Progenitor cell of endocrine pancreas (in vitro differentiated cells): ENCODE measurements at places on chromosomes 6 and 20. TPM values are rescaled to one million over a fixed set of nuclear protein-coding genes. Genes with fewer than 3 reads are reported as not detected.

- no peak for DNase-seq
Measured at GRCh38 chr20:33183312-33183711, 15.4 kb downstream of the BPIFA2 start.

GRCh38 chr6:107704347-107705013 lies 119.6 kb downstream of the SCML4 start:
- DNase-seq, result no peak

DNA sequence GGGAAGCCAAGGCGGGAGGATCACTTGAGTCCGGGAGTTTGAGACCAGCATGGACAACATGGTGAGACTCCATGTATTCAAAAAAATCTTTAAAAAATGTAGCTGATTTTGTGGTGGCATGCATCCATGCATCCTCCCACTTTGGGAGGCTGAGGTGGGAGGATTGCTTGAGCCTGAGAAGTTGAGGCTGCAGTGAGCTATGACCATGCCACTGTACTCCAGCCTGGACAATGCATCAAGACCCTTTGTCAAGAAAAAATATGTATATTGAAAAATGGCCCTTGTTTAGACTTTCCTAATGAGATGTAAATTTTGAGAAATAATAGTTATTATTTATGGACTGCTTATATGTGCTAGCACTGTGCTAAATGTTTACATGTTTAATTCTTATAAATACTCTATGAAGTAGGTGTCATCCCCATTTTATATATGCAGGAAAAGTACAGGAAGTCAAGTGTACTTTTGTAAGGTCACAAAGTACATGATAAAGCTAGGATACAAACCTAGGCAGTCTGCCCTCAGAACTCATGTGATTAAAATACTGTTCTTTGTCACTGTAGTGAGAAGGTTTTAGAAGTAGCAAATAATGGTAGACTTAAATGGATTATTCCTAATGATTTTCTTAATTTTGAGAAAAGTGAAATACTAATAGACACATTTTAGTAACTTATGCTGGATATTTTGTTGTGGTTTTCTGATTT lies 58.8 kb downstream of the ITCH start:
- DNase-seq, result no peak

GRCh38 chr20:34163307-34163706 lies 51.3 kb upstream of the EIF2S2 start:
- no peak for DNase-seq

DNA sequence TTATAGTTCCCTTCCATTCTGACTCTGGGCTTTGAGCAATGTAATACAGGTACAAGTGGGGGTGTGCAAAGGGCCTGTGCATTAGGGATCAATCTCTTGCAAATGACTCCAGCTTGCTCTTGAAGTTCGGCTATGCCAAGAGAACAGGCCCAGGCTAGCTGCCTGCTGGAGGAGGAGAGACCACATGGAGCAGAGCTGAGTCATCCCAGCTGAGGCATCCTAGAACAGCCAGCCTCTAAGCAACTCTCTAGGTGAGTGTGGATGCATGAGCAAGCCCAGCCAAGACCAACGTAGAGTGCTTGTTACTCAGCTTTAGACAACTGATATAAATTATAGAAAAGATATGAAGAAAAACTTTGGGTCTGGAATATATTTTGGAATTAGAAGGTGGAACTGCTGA lies 47.6 kb upstream of the RBM24 start:
- no peak for DNase-seq

GRCh38 chr6:157270916-157271315 lies 52.4 kb downstream of the TMEM242 start:
- no peak for DNase-seq

GRCh38 chr6:119323931-119324330 lies 25.6 kb downstream of the MAN1A1 start:
- no peak for DNase-seq

- DNase-seq, result no peak
Measured at GRCh38 chr6:65091561-65091960, 615.5 kb downstream of the EYS start.

DNA sequence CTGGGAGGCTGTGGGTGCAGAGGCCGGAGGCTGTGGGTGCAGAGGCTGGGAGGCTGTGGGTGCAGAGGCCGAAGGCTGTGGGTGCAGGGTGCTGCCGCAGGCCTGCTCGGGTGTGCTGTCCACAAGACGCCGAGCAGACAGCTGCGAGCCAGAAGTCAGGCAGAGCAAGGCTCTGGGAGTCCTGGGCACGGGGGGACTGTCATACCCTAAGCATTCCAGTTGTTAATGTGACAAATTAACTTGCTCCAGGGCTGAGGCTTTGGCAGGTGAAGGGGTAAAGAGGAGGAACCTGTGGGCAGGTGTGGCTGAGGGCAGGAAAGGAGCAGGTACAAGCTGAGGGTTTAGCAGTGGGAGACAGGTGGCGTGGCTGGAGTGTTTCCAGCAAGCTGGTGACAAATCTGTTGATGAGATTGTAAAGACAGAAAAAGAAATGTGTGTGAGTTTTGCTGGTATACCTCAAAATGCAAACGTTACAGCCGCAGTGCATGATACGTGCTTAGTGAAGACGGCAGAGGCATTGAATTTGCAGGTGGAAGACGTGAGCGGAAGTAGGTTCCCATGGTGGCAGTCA lies 14.2 kb upstream of the ADRM1 start:
- no peak for DNase-seq

- no peak for DNase-seq
Measured at GRCh38 chr6:156262014-156262413, 515.2 kb upstream of the ARID1B start.

DNA sequence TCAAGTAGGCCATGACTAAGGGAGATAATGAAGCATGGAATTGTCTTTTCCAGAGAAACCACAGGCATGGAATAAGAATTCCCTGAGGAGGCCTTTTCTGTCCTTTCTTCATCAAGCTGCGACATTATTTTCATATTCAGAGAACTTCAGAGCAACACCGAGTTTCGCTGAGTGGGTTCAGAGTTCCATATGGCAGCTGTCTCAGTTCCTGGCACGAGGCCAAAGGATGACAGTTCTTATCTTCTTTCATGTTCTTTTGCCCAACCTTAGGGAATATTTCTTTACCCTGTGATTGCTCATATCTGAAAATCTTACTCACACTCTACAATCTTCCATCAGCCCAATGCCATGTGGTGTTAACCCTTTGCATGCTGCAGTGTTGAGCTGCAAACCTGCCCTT lies 135.3 kb upstream of the BMP2 start:
- no peak for DNase-seq

DNA sequence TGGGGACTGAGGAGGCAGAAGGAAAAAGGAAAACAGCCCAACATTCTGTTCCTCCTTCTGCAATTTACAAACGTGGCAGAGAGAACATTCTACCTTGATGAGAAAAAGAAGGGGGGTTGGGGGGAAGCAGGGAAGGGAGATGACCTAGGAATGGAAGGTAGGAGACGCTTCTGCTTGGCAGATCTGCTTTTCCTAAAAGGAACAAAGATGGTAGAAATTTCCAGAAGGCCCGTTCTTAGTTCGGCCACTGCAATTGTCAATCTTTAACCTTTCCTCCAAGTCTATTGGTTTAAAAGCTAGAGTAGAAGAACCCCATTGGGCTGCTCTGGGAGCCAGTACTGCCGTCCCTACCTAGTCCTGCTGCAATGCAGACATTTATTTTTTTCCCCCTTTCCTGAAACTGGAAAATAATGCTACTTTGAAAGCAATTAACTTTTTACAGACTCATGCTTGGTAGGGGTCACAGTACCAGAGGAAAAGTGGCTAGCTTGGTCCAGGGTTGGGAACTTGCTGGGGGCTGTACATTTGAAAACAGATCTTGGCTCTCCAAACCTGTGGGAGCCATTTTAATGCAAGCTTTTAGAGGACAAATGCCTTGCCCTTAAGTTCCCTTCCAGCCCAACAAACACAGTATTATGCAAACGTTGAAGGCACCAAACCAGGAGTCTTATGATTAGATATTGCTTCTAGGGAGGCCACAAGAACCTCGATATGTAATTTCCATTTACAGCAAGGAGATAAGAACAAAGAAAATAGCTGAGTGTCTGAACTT lies 2.6 kb downstream of the ZMYND8 start:
- DNase-seq, result no peak

DNA sequence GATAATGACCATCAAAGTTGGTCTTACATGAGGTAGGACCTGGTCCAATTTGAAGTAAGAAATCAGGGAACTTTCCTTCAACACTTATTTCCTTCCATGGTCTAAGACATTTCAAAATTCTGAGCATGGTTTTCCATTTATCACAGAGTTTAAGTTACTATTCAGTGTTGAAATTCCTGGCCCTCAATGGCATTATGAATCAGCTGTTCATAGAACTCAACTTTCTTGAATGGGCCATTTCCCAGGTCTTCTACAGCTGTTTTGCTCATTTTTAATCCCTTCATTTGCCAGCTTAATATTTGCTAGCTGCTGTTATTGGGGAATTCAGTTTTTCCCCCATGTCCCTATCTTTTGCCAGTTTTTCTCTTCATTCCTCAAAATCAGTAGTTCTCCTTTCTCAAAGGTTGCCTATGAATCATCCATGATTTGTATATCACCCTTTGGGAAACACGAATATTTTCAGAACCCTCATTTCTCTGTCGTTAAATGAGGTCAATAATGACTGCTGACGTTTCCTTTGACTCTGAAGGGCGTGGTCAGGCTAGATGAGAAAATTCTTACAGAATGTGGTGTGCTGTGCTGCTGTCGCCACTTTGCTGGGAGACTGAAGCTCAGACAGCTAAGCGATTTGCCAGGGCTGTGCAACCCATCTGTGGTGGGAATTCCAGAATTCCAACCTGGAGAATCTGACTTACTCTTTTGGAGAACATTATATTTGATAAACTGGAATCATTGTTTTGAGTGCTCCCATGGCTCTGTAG lies 216.5 kb upstream of the FLRT3 start:
- DNase-seq, result no peak

DNA sequence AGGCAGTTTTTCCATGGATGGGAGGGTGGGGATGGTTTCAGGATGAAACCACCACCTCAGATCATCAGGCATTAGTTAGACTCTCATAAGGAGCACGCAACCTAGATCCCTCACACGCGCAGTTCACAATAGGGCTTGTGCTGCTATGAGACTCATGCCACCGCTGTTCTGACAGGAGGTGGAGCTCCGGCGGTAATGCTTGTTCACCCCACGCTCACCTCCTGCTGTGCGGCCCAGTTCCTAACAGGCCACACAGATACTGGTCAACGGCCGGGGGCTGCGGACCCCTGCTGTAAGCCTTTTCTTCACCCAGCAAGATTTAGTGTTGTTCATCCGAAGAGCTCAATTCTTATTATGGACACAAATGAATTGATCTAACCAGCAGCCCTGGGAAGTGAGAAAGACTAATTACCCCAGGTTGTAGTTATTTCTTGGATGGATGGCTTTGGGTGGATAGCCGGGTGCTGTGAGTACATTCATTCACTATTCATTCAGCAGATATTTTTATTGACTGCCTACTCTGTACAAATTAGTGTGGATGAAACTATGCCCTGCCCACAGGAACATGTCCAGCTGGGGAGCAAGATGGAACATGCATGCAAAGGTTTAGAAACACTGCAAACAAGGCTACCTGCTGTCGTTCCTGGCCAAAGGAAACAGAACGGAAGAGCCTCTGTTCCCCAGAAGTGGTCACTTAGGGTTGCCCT lies 57.2 kb downstream of the RIOK1 start:
- no peak for DNase-seq

DNA sequence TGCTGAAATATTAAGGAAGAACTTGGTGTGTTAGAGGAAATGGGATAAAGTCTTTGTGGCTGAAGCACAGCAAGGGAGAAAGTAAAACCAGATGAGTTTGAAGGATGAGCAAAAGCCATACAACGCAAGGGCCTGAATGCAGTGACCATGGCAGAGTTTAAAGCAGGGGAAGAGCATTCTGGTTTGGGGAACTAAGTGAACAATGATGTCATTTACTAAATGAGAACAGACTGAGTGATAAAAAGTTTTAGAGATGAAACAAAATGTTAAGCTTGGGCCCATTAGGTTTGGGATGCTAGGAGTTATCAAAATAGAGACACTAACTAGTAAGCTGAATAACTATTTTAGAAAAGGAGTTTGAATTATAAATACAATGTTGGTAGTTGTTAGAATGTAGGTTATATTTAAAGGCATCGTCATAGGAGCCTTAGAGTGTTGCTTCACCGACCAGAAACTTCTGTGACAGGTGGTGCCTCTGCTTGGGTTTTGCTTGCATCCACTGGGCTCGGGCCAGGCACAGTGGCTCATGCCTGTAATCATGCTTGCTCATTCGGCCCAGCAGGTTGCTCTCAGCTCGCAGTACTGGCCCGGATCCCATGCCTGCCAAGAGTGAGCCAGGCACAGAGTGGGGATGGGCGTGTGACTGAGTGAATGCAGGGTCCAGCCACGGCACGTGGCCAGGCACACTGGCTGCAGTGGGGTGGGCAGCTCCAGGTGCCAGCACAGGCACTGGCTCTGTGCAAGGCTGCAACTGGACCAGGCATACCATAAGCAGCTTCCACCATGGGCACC lies 37.4 kb upstream of the OPRM1 start:
- no peak for DNase-seq

- no peak for DNase-seq
Measured at GRCh38 chr20:19789009-19789408, 31.0 kb downstream of the RIN2 start.

DNA sequence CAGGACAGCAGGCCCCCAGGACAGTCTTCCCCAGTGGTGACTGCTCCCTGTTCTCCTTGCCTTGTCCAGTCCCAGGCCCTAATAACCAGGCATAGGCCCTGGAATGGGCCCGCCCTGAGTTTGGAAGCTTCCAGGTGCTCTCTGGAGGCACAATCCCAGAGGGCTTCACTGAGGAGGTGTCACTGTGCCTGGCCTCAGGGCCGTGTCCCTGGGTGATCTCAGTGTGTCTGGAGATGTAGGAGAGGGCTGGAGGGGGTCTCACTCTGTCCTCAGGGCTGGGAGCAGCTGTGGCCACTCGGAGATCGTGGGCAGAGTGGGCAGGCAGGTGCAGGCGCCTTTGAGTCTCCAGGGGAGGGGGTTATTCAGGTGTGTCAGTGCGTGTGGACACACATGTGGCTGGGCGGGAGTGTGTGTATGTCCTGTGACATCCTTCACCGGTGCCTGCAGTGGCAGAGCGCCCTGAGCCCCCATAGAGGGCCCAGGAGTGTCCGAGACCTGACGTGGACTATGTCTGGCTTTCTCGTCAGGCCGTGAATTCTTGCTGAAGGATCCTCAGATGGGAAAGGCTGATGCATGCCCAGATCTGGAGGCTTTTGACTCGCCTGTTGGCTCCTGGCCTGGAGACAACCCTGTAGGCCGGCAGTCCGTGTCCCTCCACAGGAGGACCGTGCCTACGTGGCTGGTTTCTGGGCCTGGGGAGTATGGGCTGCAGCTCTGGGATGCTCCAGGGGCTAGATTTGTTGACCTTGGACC lies 5.5 kb upstream of the NPBWR2 start:
- DNase-seq, result no peak

The SOD2 gene
- 64.8 and 68.9 TPM in 2 replicates for total RNA-seq

The RXRB gene
- 44.3 and 47.1 TPM in 2 replicates for total RNA-seq

The THEMIS gene
- not detected in 2 replicates for total RNA-seq

The BPIFB2 gene
- total RNA-seq, result not detected in 2 replicates

The RIMS4 gene
- total RNA-seq, result 6.3 and 8.2 TPM in 2 replicates

The DZANK1 gene
- 12.5 and 14.0 TPM in 2 replicates for total RNA-seq

The PDYN gene
- total RNA-seq, result not detected in 2 replicates

The RAD21L1 gene
- total RNA-seq, result not detected in 2 replicates

The ALDH5A1 gene
- total RNA-seq, result 14.5 and 14.6 TPM in 2 replicates
